ENCODE measurements at places on chromosomes 12 and 14. TPM values are rescaled to one million over a fixed set of nuclear protein-coding genes. Genes with fewer than 3 reads are reported as not detected.

R3HDM2 gene
- 5.3 TPM for total RNA-seq

IGFBP6 gene
- 13.1 TPM for total RNA-seq

VDR gene
- under 0.01 TPM for total RNA-seq

TAS2R8 gene
- total RNA-seq, result not detected

CLEC2A gene
- total RNA-seq, result not detected

MBD6 gene
- total RNA-seq, result 2.3 TPM

MTHFD1 gene
- total RNA-seq, result 66.3 TPM

KCNK13 gene
- total RNA-seq, result not detected
